ENCODE measurements at places on chromosomes 11 and 22.

DNA sequence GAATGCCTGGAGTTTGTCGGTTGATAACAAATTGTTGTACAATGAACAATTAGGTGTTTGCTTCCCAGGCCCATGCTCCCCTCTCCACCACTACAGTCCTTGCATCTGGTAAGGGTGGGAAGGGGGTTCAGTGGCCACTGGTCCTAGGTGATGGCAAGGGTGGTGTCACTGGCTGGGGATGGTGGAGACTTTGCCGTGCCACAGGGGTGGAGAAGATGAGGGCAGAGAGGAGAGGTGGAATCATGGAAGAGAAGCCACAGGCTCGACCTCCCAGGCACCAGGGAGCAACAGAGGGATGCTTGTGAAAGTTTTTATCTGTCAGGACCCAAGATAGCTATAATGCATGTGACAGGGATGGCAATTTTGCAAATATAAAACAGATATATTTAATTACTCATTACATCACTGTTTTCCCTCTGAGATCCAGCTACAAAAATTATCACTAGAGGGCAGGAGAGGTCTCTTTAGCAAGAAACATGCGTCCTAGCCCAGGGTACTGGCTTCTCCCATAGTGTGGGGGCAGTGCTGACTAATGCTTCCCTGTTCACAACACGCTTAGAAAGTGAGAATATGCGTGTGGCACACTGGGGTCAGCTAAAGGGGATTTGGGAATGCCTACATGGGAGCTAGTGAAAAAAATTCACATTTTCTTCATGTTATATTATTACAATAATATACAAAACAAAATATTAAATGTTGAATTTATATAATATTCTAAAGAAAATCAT, 49.0 kb upstream of the AMPD3 start:
- peak; percentile 80 for DNase-seq

DNA sequence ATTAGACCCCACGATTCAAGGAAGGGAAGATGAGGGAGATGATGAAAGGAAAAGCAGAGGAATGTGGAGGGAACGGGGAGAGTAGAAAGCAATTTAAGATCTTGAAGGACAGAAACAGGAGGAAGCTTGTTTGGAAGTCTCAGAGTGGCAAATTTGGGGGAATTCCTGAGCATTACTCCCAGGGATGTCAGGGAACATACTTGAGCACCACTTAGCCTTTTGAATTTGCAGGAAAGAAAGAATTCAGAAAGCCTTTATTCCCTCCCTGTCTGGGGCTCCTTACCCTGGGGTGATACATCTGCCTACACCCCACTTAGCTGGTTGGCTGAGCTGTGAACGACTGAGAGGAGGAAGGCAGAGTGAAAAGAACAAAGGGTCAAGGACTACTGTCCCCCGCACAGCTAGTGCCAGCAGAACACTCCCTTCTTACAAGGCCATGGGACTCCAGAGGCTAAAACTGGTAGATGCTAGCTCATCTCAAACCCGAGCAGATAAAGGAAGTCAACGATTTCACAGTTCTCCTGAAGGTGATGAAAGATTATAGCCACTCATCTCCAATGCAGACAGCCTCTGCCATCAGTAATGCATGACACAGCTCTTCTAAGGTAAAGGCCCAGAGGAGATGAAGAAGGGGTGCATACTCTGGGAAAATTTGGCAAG, 84.0 kb upstream of the AKIP1 start:
- DNase-seq, result no peak

DNA sequence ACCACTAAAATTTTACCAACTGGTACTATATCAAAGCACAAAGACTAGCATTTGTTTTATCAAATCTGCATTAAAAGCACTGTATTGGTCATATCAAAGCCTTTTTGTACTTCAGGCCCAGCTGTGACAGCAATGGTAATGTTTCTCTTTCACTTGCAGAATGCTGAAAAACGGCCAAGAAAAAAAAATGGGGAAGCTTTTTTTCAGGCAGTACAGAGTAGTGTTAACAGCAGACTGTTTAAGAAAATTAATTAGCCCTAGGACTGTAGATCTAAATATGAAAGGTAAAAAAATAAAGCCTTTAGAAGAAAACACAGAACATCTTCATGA, 33.3 kb downstream of the DENND5A start:
- peak; percentile 74 for DNase-seq

DNA sequence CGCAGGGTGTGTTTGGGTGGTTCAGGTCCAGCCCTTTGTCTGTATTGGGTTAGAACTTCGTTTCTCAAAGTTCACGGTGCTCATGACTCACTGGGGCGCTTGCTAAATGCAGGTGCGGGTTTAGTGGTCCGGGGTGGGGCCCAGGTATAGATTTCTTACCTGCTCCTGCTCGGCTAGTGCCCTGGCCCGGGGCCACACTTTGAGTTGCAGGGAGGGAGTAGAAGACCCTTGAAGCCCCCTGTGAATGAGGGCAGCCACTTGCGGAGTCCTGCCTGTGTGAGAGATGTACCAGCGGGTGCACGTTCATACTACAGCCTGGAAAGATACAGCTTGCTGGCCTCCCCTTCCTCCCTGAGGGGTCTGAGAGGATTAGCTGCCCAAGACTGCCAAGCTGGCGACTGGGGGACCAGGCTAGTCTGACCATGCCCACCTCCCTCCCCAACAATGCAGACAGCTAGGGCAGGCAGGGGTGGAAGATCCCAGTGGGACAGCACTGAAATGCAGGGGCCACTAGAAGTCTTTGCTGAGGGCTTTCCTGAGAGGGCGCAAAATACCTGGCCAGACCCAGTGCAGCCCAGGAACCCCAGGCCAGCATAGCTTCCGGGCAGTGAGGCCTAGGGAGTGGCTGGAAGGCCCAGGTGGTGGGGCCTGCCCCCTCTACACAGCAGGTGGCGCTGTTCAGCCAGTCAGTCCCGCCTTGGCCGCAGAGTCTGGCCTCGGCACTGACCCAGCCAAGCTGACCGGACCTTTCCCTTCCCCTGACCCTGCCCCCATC, 5.1 kb upstream of the MYRF start:
- peak; percentile 59 for DNase-seq

DNA sequence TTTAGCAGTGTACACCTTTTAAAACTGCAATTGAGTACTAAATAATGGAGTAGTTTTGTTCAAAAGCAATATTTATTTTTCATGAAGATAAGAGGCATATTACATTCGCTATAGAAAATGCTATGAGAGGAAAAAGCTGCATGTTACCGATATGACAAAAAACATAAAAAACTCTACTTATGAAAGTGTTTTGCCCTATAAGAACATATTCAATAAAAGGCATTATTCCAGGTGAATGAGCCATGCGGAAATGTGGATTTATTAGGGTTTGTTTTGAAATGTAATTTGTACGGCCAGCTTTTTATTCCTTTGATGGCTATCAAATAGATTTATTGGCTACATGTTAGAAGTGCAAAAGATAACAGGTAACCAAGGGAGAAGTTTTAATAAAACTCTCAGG, 129.3 kb upstream of the DDI1 start:
- DNase-seq, result no peak

DNA sequence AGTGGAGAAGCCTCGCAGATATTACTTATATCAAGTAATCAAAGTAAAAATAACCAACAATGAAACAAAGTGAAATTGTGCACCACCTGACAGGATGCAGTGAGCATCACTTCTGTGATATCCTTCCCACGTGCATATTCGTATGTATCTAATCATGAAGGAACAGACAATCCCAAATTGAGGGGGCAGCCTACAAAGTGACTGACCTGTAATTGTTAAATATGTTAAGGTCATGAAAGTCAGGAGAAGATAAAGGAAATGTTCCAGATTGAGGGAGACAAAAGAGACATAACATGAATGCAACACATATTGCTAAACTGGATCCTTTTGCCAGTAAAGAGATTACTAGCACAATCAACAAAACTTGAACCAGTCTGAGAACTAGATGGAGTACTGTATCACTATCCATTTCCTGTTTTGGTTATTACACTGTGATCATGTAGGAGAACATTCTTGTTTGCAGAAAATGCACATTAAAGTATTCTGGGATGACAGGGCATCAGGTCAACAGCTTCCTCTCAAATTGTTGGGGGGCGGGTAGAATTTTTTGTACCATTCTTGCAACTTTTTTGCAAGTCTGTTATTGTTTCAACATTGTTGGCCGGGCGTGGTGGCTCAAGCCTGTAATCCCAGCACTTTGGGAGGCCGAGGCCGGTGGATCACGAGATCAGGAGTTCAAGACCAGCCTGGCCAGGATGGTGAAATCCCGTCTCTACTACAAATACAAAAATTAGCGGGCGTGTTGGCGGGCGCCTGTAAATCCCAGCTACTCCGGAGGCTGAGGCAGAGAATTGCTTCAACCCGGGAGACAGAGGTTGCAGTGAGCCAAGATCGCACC, 2.0 kb downstream of the SBF2 start:
- DNase-seq, result no peak

DNA sequence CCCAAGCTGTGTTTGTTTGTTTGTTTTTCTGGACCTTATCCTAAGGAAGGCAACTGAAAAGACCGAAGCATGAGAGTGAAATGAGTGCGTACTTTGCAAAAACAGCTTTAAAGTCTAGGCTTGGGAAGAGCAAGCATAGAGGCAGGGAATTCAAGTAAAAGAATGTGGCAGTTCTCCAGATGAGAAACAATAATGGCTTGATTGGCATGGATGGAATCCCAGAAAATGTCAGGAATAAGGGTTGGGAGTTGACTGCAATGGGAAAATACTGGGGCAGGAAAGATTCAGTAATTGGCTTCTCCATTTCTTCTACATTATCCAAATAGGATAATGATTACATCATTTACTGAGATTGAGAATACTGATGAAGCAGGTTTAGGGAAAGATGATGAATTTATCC, 17.5 kb downstream of the SAAL1 start:
- DNase-seq, result no peak

DNA sequence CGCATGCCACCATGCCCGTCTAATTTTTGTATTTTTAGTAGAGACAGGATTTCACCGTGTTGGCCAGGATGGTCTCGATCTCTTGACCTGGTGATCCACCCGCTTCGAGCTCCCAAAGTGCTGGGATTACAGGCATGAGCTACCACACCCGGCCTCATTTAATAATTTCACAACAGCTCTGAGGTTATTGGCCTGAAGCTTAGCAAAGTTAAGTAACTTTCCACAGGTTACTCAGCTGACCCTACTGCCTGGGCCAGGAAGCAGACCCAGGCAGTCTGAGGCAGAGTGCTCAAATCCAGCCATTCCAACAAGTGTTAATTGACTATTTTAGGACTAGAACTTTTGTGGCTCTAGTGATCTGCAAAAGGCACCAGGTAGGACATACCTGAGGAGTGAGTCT, 52.2 kb upstream of the L3MBTL2 start:
- no peak for DNase-seq

GRCh38 chr11:114296605-114297372, 590 bp downstream of the NNMT start:
- DNase-seq, result no peak

DNA sequence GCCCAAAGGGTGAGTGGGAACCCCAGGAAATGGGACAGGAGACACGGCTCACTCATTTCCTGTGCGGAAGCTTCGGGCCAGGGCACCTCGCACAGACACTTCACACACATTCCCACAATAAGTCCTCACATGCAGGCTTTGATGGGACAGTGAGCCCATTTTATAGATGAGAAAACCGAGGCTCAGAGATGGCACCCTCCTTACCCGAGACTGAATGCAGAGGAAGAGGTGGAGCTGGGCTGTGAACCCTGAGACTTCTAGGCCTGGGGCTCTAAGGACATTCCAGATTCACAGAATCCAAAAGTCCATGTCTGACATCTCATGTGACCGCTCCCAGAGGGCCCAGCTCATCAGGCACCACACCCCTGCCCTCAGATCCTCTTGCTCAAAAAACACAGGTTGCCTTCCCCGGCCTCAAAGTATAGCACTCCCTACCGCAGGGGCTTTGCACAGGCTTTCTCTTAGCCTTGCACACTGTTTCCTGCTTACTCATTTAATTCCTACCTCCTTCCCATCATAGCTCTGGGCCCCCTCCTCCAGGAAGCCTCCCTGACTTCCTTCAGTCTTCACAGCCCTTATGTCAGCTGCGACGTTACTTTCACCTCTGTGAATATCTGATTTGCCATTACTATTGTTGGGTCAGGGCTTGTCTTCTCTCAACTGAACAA, 57.1 kb upstream of the TCF20 start:
- no peak for DNase-seq

DNA sequence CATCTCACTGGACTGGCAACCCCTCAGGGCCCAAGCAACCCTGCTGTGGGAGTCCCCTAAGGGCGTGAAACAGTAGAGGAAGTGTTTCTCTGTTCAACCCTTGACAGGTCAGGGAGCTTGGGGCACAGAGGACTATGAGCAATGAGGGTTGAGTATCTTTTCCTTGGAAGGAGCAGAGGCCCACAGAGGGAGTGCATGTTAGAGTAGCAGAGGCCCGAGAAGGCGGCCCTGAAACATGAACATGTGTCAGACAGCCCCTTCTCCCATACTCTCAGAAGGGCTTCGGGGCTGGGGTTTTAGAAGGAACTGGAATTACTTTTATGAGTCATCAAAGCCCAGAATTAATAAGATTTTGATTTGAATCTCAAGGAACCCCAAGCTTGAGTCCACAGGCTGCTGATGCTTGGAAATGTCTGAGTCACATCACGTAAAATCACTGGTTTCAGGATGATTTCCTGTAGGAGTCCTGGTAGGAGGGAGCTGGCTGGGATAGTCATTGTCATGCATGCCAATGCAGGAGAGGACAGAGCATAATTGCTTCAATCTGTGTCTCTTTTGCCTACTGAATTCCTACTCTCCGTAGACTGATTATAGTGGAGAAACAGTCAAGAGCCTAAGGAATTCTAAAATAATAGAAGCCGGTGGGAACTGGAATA, 22.6 kb downstream of the C11orf71 start:
- no peak for DNase-seq

DNA sequence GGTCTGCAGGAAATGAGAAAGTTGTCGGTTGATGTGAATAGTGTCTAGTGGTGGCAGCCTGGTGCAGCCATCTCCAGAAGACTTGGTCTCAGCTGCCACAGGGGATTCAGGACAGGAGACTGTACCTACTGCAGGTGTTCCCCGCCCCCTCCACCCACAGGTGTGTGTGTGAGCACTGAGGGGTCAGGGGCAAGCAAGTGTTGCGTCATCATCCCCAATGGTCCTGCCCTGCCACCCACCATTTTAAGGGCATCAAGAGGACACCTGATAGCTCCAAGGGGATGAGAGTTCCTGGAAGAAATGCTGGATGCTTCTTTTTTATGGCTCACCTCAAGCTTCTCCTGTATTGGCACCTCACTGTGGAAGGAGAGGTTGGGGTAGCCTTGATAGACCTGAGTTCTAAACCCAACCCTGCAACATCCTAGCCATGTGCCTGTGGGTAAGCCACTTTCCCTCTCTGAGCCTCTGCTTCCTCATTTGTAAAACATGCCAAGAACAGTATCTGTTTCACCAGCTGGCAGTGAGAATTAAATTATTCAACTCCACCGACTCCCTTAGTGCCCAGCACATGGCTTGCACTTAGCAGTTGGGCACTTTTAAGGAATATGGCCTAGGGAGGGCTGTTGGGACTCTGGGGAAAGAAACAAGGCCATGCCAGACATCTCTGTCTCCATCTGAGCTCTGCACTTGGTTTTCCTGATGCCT, 6.1 kb downstream of the C11orf91 start:
- peak; percentile 31 for DNase-seq
